ENCODE measurements at places on chromosomes 5 and 9.
A peak's percentile ranks its signal among the peaks of the same experiment; 100 is the strongest.

- no peak for DNase-seq
Measured at GRCh38 chr9:127020036-127020801, 102.2 kb downstream of the ANGPTL2 start.

- DNase-seq = no peak
Measured at GRCh38 chr9:121744002-121744686, 92.7 kb downstream of the DAB2IP start.

GRCh38 chr9:137406876-137407589 lies 15.9 kb downstream of the EXD3 start:
- peak; percentile 43 for DNase-seq

- DNase-seq = no peak
Measured at GRCh38 chr5:96090215-96090614, 128.6 kb upstream of the ELL2 start.

DNA sequence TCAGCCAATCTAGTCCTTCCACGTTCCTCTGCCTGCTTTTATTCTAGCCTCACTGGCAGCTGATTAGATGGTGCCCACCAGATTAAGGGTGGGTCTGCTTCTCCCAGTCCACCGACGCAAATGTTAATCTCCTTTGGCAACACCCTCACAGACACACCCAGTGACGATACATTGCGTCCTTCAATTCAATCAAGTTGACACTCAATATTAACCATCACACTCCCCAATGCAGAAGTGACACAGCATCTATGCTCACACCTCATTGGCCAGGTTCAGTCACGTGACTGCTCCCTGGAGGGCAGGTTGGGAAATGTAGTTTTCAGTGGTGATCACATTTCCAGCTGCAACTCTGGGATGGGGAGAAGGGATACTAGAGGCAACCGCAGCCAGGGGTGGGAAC lies 13.0 kb downstream of the SUSD3 start:
- DNase-seq = no peak

DNA sequence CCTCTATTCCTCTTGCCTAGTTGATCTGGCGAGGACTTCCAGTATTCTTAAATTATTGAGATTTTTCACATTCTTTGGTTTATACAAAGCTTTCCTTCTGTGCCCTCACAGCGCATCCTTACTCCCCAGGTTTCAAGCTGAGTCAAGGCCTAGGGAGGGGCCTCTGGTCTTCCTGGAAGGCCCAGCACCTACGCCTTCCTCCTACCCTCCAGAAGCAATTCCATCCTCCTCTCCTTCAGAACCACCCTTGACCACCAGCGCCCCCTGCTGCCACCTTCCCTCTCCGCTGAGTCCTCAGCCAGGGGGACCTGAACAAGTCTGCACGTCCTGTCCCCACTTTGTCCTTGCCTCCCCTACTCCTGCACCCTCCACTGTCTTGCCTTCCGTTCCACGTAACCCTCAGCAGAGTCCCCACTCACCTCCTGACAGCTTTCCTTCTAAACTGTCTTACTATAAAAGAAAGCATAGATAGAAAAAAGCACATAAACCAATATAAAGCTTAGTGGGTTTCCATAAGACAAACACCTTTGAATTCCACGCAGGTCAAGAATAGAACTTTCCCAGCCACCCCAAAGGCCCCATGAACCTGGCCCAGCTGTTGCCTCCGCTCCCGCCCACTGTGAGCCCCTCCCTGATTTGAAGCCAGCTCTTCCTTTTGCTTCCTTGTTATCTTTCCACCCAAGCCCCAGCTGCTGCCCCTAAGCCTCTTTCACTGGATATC lies 63.0 kb upstream of the CTSL start:
- DNase-seq = no peak

GRCh38 chr9:12813960-12814876 lies 39.4 kb downstream of the LURAP1L start:
- no peak for DNase-seq

- no peak for DNase-seq
Measured at GRCh38 chr5:33445798-33446197, 5.0 kb downstream of the TARS1 start.

GRCh38 chr9:36078051-36078450 lies 41.3 kb downstream of the RECK start:
- DNase-seq = no peak

DNA sequence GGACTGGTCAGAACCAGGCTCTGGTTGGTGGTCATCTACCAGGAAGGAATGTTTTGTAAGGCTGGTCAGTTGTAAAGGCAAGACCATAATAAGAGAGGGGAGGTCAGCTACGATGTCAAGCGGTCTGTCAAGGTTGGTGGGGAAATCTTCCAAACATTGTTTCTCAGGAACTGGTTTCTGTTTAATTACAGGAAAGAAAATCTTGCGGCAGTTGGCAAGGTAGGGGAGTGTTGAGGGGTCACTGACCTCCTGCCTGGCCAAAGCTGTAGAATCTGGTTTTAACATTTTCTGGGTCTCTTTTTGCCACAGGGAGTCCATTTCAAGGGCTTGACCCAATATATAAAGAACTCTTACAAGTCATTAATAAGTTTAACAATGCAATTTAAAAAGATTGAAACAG lies 39.0 kb upstream of the BARX1 start:
- no peak for DNase-seq

DNA sequence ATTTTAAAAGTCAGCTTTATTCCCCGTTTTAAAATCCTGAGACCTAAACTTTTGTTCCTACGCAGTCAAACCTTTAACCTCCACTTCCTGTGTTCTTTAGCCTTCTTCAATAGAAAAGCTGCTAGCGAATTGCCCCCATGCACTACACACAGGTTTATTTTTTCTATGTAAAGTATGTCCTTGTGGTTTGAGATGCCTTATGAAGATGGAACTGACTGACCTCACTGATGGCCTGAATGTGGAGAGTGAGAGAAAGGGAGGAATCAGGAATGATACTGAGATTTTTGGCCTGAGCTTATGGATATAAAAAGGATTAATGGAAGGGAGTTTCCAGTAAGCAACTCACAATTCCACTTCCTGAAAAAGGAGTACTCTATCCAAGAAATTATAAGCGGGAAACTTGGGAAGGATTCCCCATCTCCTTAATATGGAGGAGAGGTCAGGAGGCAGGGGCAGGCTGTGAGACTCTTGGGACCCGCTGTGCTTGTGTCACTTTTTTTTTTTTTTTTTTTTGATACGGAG lies 89.5 kb downstream of the UGCG start:
- DNase-seq = no peak

GRCh38 chr9:88313364-88314220 lies 74.7 kb upstream of the SPIN1 start:
- DNase-seq = no peak

DNA sequence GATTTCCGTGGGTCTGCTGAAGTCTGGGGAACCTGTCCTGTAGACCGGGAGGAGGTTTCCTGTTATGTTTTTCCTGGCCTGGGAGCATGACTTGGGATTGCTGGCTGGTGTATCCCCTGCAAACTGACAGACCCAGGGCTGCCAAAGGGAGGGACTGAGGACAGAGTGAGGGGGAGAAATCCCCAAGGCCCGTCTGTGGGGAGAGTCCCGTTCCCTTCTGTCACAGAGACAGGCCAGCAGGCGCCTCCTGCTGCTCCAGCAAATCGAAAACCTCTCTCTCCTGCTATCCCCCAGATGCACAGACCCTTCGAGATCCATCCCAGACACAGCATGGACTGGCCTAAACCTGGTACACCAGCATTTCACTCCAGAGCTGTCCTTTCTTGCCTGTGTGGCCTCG lies 56.2 kb upstream of the ALDH1B1 start:
- no peak for DNase-seq

DNA sequence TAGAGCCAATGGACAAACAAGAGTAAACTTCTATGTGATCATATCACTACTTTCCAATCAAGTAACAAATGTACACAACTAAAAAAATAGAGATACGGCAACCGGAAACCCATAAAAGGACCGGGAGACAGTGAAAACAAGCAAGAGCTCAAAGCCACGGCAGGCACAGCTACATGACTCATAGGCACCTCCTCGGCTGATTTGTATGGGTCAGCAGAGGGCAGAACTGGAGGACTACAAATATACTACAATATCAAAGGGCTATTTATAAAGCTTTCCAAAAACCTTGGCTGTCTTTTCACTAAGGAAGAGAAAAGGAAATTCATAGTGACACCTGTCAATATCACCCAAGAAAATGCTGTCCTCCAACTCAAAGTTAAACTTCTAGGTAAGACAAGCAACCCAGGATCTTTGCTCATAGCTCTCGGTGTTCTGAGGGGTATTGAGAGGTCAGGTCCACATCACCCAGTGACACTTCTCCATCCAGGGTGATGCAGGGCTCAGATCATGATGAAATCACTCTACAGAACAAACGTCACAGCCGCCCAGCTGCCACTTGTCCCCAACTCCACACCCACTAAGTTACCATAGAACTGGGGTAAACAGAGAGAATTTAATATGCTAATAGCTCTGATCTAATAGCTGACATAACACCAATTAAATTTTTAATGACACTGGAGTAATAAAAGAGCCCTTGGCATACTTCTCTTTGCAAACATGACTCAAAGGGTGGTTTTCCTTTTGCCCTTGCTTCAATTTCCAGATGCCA lies 41.3 kb downstream of the PFDN1 start:
- DNase-seq = peak; percentile 29

DNA sequence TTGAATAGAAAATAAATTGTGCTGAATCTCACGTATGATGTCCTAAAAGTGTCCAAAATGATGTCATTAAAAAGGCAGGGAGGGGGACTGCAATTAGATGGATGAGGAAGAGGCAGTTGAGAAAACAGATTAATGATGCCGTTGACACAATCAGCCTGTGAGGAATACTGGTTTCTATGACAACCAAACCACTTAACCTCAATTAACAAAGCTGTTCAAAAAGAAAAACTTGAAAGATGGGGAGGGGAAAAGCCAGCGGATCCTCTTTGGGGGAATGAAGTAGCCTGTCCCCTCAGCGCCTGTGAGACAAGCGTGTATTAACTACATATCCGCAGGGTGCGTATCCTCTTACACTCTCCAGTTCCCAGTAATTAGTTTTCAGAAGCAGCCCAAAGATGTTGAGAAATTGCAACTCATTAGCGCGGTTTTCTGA lies 160.7 kb downstream of the TTC39B start:
- DNase-seq = no peak

- DNase-seq = no peak
Measured at GRCh38 chr9:81976351-81976750, 12.2 kb upstream of the SPATA31D1 start.

GRCh38 chr5:72129725-72130124 lies 22.4 kb downstream of the MAP1B start:
- no peak for DNase-seq

DNA sequence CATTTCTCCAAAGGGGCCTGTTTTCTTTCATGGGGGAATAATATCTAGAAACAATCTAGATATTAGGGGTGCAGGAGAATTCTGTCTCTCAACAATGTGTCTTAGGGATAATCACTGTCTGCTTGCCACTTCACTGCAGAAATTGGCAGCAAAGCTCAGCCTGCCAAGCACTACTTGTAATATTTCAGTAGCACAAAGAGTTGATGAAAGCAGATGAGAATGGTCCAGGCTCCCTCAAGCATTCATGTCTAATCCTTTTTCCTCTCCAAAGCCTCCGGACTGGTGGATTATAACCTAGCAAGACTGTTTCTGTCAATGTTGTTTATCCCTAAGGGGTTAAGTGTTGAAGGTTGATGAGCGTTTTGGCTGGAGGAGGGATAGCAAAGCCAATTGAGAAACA lies 13.3 kb upstream of the MPDZ start:
- no peak for DNase-seq

- DNase-seq = no peak
Measured at GRCh38 chr5:16626696-16627264, 10.0 kb upstream of the RETREG1 start.

DNA sequence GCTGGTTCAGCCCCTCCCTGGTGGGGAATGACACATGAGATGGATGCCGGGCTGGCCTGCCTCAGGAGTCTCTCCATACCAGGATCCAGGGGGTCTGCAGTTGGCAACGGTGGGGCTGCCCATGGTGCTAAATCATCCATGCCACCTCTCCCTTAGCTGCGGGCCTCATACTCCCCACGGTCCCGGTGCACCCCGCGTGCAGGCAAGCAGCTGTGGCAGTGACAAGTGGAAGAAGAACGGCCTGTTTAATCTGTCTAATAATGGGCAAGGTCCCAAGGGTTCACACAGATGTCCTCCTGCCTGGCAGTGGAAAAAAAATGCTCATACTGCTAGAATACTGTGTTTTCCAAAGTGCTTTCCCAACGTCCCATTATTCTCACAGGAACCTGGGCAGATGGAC lies 196.9 kb upstream of the PANK3 start:
- DNase-seq = no peak

DNA sequence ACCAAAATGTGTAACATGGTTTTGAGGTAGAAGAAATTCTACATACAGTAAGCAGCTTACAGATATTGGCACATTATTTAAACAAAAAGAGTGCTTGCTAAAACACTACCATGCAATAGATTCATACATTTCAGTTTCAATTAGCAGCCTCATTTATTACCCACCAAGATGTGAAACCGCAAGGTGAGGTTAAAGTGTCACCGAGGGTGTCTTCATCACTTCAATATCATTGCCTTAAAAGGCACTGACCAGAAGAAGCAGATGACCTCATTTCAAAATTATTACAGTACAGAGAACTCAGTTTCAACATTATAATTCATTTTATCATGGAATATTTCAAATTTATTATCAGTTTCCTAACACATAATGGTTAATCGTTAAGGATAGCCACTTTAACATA lies 302.2 kb downstream of the ISL1 start:
- no peak for DNase-seq

DNA sequence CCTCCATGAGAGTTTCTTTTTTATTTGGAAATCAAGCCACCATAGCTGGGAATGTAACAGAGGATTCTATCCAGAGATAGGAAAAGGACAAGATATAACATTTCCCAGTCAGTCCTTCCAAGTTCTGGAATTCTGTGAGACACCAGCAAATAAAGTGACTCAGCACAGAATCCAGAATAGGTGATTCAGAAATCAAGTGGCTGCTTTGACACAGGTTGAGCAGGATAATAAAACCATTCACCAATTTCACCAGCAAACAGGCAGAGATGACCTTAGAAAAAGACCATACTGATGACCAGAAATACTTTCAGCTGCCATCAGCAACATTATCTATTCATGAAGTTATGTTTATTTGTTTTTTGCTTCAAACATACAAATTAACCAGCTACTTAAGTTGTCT lies 491.5 kb upstream of the TUSC1 start:
- no peak for DNase-seq

DNA sequence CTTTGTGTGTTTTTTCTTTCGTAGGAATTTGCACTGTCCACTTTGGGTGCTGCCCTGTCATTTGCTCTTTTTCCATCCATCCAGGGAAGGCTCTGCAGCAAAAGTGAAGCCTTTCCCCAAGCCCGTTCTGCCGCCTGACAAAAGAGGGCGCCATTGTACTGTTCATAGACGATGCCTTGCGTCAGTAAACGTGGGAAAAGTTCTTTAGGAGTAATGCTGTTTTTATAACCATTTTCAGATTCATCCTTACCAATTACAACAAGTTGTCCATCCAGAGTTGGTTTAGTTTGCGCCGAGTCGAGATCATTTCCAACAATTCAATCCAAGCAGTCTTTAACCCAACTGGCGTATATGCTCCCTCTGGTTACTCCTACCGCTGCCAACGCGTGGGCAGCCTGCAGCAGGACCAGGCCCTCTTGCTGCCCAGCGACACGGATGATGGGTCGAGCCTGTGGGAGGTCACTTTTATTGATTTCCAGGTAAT lies 34.3 kb upstream of the RPS23 start:
- no peak for DNase-seq
